ENCODE measurements at places on chromosomes 4 and X.

GRCh38 chr4:184812651-184813181, 13.1 kb downstream of the ACSL1 start:
- no peak for DNase-seq

DNA sequence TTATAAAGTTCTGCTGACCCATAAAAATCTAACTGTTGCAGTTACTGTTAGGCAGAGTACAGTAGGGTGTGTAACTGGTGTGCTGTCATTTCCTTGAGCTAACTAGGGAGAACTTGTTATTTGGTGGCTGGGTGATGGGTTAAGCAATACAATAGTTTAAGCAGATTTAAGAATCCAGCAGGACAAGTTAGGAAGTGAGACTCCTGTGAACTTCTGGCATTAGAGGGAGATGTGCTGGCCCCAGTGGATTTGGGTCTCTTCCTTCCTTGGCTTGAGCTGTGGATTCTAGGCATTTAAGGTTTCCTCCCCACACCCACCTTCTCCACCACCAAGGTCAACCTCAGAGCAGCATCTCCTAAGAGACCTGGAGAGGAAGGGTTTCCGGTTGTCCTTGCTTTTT, 70.5 kb downstream of the CLCN5 start:
- DNase-seq, result no peak

DNA sequence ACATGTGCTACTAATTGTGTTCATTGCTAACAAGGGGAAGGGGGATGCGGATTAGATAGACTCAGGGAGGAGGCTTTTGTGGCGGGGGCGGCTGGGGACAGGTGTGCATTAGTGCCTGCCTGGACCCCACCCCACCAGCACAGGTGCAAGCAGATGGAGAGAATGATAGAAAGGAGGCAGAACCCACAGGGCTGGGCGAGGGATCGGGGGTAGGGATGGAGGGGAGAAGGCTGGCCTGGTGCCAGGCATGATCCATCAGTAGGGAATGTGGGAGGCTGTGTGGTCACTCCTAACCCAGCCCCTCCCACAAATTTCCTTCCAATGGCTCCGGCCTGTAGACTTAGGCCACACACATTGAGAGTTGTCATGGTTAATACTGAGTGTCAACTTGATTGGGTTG, 30.5 kb upstream of the CRMP1 start:
- DNase-seq, result no peak

- no peak for DNase-seq
These were observed 182.2 kb downstream of the GABRB1 start for GRCh38 chr4:47213539-47213938.

DNA sequence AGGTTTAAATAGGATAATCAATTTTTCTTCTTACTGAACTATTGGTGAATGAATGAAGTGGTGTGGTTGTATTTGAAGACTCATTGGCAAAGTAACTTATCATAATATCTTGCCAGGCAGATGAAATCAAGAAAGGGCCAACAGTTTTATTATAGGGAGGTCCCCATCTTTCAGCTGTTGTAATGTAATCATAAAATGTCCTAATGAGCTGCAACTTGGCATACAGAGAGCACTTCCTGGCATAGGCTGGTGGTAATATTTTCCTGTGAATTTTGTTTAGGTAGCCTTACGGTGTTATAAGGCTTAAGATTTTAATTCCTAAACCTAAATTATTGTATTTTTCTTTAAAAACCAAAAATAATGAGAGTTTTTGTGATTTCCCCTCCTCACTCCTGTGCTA, 17.5 kb downstream of the FHIP1A start:
- DNase-seq, result no peak

GRCh38 chrX:9597361-9598035, 132.6 kb downstream of the TBL1X start:
- no peak for DNase-seq

All from GM19239 (cell line).